NCI-H187 (cell line): ENCODE measurements at places on chromosomes 6 and 20.
A peak's percentile ranks its signal among the peaks of the same experiment; 100 is the strongest.

- no peak for DNase-seq
Measured at GRCh38 chr20:58150772-58151171, 77.7 kb downstream of the ANKRD60 start.

- no peak for DNase-seq
Measured at GRCh38 chr6:15429141-15430110, 183.6 kb downstream of the JARID2 start.

GRCh38 chr20:62984666-62985443, 21.9 kb downstream of the BHLHE23 start:
- no peak for DNase-seq

DNA sequence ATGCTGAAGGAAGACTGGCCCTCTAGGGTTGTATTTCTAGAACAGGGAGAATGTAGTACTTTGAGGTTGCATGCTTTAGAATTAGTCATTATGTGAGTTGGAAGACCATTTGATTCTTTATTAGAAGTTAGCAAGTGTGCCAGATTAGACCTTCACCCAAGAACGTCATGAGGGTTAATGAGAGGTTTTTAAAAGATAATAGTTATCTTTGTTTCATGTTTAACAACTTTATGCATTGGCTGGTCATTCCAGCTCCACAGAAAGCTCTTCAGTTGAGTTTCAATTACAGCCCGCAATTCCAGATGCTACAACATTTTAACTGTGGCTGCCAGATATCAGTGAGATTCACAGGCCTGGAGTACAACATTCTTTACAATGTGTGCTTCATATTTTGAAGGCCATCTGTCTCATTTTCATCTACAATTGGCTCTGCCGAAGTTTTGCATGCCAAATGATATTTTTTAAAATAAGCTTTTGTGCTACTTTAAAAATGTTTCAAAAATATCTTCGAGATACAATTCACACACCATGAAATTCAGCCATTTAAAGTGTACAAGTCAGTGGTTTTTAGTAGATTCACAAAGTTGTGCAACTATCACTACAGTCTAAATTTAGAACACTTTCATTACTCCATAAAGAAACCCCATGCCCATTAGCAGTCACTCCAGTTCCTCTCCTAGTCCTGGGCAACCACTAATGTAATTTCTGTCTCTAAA, 61.1 kb upstream of the FBXO30 start:
- no peak for DNase-seq

GRCh38 chr20:59434960-59435359, 134.5 kb downstream of the EDN3 start:
- DNase-seq, result no peak

- no peak for DNase-seq
Measured at GRCh38 chr6:119395192-119395591, 45.6 kb upstream of the MAN1A1 start.

- DNase-seq, result no peak
Measured at GRCh38 chr6:33019372-33019771, 10.0 kb upstream of the HLA-DOA start.

- no peak for DNase-seq
Measured at GRCh38 chr6:113281431-113281830, 575.7 kb upstream of the MARCKS start.

GRCh38 chr6:96101564-96101963, 85.8 kb downstream of the FUT9 start:
- no peak for DNase-seq

DNA sequence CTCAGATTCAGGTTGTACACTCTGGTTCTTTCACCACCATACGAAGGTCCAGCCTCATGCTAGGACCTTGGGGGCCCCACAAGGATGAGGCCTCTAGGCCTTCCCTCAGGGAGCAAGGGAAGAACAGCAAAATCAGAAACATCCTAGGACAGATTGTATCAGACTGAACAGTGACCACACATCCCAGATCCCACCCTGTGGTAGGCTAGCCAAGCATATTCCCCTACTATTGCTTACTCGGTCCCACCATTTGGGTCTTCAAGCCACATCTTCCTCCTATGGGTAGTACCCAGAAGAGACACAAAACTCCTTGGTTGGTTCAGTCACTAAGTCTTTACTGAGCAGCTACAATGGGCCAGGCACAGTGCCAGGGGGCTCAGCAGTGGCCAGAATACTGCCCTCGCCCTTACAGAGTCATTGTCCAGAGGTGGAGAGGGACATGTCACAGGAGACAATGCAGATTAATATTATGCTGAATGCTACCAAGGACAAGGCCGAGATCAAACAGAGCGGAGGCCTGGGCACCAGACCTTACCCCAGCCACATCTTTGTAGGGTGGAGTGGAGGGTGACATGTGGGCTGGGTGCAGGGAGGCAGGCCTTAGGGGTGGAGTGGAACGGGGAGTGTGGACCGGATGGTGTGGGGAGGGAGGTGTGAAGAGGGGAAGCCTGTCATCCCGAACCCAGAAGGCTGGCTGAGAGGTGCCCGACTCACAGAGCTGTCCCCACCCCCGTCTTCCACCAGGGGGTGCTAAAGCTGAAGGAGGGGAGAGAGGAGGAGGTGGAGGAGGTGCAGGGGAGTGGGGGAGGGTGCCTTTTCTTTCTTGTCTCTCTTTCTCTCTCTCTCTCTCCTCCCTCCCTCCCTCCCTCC, 6.8 kb upstream of the MAPK13 start:
- DNase-seq, result peak; percentile 39

DNA sequence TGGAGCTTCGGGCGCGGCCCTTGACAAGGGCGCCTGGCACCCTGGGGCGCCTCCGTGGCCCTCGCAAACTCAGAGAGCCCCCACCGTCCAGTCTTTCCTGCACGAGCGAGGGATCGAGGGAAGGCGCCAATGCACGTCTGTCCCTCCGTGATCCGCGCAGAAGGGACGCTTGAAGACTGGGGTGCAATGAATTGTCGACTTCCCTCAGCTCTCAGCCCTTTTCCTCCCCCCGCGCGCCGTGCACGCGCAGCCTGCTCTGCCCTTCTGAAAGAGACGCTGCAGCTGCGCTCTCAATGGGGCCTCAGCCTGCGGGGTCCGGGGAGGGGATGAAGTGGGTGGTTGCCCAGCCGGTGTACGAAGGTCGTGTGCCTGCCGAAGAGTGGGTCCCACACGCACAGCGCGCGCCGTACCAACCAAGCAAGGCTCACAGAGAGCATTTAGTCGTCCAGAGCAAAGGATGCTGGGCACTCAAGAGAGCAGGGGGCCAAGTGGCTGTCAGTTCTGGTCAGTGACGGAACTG, 5.5 kb upstream of the SOX4 start:
- DNase-seq, result peak; percentile 72

DNA sequence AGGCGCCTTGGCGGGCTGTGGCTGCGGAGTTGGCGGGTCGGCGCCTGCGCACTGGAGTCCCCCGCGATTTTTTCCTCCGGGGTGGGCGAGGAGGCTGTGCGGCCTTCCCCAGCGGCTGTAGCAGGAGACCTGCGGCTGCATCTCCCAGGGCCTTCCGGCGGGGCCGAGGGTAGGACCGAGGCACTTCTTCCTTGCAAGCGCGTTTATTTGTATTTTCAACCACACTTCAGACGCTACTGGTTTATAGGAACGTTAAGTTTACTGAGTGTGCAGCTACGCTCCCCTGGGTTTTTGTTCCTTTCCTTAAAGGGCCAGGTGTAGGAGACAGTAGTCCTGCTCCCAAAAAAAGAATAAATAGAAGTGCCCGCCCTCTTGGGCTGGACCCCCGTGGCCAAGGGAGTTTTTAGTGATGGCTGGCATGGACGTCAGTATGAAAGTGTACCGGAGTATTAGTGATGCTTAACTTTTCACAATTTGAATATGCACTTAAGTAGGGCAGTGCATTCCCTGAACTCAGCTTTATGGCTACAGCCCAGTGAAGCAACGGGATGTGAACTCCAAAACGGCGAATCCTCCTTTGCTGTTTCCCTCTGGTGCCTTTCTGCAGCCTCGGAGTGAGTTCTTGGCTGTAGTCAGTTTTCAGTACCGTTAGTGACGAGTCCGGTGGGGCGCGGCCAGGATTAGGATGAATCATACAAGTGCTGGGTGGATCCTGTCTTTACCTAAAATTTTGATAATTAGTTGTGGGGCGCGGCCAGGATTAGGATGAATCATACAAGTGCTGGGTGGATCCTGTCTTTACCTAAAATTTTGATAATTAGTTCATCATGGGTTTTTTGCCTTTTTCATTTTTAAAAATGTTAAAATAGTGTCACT, 1.0 kb upstream of the FBXO5 start:
- DNase-seq, result peak; percentile 94

GRCh38 chr6:23244300-23244699, 674.9 kb downstream of the HDGFL1 start:
- DNase-seq, result no peak

- no peak for DNase-seq
Measured at GRCh38 chr20:40953856-40954255, 74.8 kb upstream of the TOP1 start.

- no peak for DNase-seq
Measured at GRCh38 chr6:41767112-41767833, 12.4 kb downstream of the FRS3 start.

GRCh38 chr6:144544266-144544830, 259.2 kb downstream of the UTRN start:
- no peak for DNase-seq

GRCh38 chr6:83429857-83430610, 817 bp downstream of the ME1 start:
- DNase-seq, result no peak

- no peak for DNase-seq
Measured at GRCh38 chr6:30670760-30671527, 1.9 kb downstream of the DHX16 start.

DNA sequence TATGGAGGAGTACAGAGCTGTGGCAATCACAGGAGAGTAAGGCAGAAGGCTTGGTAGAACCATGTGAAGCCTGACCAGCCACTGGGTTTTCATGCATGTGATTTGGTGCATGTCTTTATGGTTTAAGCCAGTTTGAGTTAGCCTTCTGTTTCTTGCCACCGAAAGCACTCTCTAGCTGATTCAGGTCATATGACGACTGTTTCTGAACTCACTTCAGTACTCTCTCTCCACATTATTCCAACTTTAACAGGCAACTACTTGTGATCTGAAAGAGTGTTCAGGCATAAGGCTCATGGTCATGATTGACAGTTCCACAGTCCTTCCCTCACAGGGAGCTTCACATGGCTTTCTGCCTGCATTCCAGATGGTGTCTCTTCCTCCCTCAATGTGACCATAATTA, 63.3 kb upstream of the TAB2 start:
- DNase-seq, result no peak

DNA sequence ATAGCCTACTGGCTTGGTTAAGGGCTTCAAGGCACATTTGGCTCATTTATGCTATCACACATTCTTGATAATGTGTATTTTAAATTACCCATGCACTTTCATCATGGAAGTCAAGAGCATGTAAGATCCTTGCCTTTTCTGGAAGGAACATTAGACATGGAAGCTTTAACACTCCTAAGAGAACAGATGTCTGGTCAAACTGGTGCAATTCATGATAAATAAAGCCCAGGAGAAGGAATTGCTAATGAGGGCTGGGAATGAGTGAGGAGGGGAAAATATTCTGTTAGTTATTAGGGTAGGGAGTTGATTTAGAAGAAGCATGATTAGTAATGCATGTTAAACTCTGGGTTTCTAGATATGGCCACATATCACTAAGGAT, 688.6 kb upstream of the CITED2 start:
- DNase-seq, result no peak

DNA sequence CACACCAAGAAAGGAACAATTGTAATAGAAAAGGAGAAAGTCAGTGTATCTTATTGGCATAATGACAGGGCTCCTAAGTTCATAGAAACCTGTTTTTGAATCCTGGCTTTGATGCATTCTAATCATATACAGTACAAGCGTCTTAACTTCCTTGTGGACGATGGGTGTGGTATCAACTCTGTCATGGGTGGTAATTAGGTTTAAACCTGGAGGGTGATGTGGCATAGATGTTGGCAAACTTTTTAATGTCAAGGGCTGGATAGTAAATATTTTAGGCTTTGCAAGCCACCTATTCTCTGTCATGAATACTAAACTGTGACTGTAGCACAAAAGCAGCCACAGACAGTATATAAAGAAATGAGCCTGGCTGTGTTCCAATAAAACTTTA, 138.7 kb upstream of the EDN1 start:
- DNase-seq, result no peak

DNA sequence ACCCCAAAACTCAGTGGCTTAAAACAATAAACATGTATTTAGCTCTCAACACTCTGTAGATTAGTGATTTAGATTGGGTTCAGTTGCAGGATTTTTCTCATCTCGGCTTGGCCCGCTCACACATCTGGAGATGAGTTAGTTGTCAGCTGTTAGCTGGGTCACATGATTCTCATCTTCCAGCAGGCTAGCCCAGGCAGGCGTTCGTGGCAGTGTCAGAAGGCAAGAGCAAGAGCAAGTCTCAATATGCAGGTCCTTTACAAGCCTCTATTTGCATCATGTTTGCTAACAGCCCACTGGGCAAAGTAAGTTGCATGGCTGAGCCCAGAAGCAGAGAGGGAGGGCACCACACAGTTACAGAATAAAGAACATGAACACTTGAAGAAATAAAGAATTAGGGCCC, 83.6 kb upstream of the MYLIP start:
- no peak for DNase-seq

DNA sequence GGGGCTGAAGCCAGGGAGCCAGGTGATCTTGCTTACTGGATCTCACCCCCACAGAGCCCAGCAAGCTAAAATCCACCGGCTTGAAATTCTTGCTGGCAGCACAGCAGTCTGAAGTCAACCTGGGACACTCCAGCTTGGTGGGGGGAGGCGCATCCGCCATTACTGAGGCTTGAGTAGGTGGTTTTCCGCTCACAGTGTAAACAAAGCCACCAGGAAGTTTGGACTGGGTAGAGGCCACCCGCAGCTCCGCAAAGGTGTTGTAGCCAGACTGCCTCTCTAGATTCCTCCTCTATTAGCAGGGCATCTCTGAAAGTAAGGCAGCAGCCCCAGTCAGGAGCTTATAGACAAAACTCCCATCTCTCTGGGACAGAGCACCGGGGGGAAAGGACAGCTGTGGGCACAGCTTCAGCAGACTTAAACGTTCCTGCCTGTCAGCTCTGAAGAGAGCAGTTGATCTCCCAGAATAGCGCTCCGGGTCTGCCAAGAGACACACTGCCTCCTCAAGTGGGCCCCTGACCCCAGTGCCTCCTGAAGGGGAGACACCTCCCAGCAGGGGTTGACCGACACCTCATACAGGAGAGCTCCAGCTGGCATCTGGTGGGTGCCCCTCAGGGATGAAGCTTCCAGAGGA, 206.3 kb upstream of the KHDRBS2 start:
- no peak for DNase-seq

DNA sequence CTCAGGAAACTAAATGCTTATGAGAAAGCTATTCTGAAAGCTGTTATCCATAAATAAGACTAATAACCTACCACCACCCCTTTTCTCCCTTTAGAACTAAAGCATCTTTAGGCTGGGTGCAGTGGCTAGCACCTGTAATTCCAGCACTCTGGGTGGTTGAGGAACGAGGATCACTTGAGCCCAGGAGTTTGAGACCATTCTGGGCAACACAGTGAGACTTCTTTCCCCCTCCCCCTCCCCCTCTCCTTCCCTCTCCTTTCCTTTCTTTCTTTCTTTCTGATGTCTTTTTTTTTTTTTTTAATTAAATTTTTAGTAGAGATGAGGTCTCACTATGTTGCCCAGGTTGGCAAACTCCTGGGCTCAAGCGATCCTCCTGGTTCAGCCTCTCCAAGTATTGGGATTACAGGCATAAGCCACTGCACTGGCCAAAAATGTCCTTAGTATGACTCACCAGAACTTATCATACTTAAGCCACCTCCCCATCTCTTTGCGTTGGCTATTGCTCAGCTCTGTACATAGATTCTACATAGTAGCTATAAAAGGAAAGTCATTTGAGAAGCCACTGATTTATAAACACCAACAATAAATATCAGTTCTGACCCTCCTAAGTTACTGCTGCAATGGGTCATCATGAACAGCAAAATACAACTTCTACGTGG, 54.8 kb upstream of the SPDEF start:
- DNase-seq, result no peak
